Calu3 (cell line): ENCODE measurements at places on chromosomes 7 and 10. TPM values are rescaled to one million over a fixed set of nuclear protein-coding genes. Genes with fewer than 3 reads are reported as not detected.

- H3K27ac ChIP-seq: no peak overlapping the region
- H3K27me3 ChIP-seq: no peaks in the 10 kb centered on the region
- H3K4me1 ChIP-seq: peaks cover 44% of the 10 kb centered on the region
- peaks cover 17% of the 10 kb centered on the region for H3K36me3 ChIP-seq
Measured at GRCh38 chr7:116231543-116231942, 21.2 kb downstream of the TES start.

GRCh38 chr10:70192326-70192968 is 22.1 kb upstream of the SAR1A start:
- peaks cover 13% of the 10 kb centered on the region for H3K36me3 ChIP-seq
- no peaks in the 10 kb centered on the region for H3K4me1 ChIP-seq
- H3K27ac ChIP-seq: no peak overlapping the region
- DNase-seq: no peak

DNA sequence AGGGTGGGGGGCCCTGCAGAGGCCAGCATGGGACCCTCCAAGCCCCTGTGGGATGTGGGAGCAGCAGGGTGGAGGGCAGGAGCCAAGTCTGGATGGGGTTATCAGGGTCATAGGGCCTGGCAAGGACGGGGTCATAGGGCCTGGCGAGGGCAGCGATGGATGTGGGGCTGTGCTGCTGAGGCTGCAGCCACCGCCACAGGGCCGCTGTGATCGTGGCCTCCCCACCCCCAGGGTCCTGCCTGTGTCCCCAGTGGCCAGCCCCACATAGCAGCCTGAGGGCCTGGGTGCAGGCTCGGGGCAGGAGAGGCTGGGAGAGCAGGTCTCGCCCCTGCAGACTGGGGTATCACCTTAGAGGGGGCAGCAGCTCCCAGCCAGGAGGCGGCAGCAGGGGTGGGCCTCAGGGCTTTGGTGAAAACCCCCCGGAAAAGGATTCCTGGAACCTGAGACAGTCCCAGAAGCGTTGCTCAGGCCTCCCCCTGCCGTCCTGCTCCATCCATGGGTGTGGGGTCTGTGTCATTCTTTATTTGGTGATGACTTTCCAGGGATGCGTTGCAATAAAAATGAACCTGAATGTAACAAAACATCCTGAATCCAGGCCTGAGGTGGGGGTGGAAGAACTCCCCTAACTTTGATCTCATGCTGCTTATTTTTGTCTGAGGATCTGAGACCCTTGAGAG is 107.3 kb upstream of the SHH start:
- DNase-seq: peak; percentile 27
- H3K4me3 ChIP-seq: peak overlapping the region; percentile 33
- H3K27ac ChIP-seq: peak overlapping the region; percentile 92
- H3K27me3 ChIP-seq: no peaks in the 10 kb centered on the region
- peaks cover 25% of the 10 kb centered on the region for H3K36me3 ChIP-seq
- H3K4me1 ChIP-seq: peaks cover 63% of the 10 kb centered on the region

Gene PRPS1L1
- total RNA-seq: not detected in 2 replicates

- peak overlapping the region; percentile 1 for H3K27ac ChIP-seq
- DNase-seq: no peak
- no peak overlapping the region for H3K4me3 ChIP-seq
- H3K36me3 ChIP-seq: no peaks in the 10 kb centered on the region
- H3K4me1 ChIP-seq: peaks cover 16% of the 10 kb centered on the region
Measured at GRCh38 chr7:13115157-13115772, 427.8 kb downstream of the ARL4A start.
